ENCODE measurements at places on chromosomes 5 and 9.

DNA sequence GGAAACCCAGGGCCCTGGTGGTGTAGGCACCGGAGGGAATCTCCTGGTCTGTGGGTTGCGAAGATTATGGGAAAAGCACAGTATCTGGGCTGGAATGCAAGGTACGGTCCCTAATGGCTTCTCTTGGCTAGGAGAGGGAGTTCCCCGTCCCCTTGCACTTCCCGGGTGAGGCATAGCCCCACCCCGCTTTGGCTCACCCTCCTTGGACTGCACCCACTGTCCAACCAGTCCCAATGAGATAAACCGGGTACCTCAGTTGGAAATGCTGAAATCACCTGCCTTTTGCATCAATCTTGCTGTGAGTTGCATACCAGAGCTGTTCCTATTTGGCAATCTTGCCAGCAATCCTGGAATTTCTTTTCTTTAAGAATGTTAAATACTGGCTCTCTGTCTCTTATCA lies 1429.1 kb downstream of the MAT2B start:
- no peak for DNase-seq

GRCh38 chr5:168734119-168734518 lies 155.0 kb upstream of the PANK3 start:
- no peak for DNase-seq

DNA sequence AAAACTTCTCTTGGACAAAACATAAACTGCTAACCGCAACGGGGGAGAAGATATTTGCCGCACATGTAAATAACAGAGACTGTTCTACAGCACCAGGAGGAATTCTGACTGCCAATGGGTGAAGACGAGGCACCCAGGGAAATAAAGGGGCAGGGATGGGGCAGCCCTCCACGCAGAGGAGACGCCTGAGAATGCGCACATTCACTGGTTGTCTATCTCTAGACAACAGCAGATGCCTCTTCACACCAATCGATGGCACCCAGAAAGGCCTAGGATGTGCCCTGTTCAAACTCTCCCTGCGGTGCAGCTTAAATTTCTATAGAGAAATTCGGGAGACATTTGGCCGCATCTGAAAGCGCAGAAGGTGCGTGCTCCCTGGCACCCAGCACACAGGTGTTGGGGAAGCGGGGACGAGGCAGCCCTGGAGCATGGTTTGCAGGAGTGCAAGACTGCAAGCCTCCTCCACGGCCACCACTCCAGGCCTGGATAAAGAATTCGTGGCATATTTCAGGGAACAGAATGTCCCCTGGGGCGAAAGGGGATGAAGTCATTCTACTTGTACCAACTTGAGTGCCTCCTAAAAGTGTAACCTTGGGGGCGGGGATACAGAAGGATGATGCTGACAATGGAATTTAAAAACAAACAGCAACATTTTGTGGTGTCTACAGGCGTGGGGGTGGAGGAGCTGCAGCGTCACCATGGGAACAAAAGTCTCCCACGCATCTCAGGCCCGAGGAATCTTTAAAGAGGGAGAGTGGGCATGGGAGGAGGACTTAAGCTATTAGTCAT lies 6.3 kb upstream of the IRX2 start:
- DNase-seq, result no peak

DNA sequence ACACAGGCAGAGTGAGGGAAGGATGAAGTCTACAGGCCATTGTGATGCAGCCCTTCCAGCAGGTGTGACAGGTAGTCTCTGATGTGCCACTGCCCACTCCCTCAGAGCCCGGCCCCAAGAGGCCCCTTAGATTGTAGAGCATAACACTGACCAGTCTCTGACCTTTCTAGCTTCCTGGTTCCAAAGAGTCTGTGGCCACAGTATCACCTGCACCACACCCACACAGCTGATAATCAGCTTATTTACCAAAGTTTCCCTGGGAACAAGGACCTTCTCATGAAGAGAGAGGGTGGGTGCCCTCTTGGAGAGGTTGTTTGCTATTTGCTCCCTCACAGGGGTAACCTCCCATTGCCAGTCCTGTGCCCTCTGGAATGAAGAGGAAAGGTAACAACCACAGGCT lies 11.0 kb upstream of the ACER2 start:
- no peak for DNase-seq

DNA sequence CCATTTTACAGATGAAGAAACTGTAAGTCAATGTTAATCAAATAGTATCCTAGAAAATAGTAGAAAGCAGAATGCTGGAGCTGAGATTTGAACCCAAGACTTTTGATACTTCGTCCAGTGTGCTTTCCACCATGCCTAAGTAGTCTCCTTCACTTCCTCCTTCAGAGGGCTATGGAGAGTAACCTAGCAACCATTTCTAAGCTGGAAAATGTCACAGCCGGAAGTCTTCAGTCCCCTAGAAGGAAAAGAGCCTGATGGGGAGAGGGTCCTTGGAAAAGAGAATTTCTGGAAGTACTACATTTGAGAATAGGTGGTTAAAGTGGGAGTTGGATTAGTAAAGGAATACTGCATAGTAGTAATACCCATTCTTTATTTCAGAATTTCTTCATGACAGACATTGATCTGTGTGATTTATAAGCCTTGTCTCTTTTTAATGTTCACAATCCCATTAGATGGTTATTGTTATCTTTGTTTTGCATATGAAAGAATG lies 32.7 kb downstream of the PCDHAC2 start:
- no peak for DNase-seq

- DNase-seq, result peak; percentile 69
Measured at GRCh38 chr5:61658592-61659008, 326.5 kb downstream of the ZSWIM6 start.

- no peak for DNase-seq
Measured at GRCh38 chr5:83401122-83401731, 70.3 kb upstream of the VCAN start.

DNA sequence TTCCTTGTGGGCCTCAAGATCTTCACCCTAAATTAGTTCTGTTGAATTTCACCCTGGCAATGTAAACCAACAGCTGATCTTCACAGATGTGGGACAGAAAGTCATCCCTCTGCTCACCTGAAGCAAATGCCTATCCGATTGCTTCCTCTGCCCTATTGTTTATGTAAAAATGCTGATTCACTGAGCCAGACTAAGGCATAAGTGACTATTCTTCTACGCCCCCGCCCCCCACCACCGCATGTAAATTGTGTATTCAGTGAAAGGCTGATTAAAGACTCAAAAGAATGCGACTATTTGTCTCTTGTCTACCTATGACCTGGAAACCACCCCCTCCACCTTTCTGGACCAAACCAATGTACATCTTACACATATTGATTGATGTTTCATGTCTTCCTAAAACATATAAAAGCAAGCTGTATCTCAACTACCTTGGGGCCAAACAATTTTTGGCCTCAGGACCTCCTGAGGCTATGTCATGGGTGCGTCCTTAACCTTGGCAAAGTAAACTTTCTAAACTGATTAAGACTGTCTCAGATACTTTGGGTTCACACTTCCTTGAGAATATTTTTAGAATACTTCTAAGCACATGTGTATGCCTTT lies 129.7 kb upstream of the BOD1 start:
- no peak for DNase-seq

- no peak for DNase-seq
Measured at GRCh38 chr9:137878146-137878941, 762 bp downstream of the CACNA1B start.

DNA sequence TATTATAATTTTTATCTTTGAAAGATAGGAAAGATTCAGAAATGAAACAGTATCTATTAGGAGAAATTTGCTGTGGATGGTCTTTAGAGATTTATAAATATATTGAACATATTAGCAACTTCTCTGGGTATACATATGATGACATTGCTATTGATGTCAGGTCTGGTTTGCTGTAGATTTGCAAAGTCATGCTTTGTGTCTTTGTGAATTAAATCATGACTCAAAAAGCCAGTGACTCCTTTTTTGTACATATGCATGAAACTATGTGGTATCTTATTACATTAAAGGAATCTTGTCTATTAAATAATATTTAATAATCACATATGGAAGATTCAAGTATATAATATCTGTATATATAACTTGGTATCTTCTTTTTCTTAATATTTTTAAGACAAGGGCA lies 141.9 kb downstream of the ST8SIA4 start:
- DNase-seq, result no peak

GRCh38 chr5:179867476-179867875 lies 8.9 kb upstream of the MRNIP start:
- no peak for DNase-seq

DNA sequence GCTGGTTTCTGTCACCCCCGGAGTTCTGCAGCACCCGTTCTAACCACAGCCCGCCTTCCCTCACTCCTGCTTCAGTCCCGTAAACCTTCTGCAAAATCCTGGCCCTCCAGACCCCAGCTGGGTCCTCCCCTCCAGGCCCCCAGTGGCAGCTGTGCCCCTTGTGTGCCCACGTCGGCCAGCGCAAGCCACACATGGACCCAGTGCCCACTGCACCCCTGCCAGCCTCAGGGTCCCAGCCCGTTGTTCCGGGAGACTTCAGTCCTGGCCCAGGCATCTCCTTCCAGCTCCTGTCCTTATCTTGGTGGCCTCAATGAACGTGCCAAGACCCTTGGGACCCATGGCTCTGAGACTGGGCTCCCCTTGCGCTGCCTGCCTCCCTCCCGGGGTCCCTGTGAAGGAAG lies 43.2 kb downstream of the EXD3 start:
- no peak for DNase-seq

DNA sequence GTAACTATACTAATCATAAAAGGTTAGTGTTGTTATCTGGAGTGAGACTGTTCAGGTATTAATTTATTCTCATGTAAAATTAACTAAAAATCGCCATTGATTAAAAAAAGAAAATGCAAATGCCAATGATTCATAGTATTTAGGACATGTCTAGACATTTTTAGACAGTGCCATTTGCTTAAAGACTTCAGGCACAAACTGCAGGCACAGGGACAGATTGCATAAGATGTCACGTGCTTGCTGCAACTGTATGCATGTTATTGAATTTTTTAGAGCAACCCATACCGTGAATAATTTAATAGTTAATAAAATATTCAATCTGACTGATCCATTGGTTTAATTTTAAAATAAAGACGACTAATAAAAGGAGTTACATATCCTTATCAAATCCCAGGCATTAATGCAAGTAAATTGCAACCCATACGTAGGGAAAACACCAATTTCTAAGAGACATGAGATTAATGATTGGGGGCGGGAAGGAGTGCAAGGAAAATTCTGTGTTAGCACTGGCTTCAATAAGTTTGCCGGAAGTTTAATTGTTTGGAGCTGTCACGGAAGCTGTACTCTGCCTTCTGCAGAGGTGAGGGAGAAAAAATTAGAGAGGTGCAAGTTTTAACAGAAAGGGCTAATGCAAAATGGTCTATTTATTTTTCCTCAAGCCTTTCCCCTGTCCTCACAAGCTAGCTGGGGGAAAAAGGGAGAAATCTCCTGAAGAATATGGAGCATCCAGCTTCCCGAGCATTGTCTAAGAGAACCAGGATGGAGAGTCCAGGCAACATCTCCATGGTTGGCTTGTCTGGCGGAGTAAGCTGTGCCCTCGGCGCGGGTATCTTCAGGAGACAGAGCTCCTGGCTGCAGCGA lies 2.9 kb downstream of the EDIL3 start:
- peak; percentile 65 for DNase-seq

DNA sequence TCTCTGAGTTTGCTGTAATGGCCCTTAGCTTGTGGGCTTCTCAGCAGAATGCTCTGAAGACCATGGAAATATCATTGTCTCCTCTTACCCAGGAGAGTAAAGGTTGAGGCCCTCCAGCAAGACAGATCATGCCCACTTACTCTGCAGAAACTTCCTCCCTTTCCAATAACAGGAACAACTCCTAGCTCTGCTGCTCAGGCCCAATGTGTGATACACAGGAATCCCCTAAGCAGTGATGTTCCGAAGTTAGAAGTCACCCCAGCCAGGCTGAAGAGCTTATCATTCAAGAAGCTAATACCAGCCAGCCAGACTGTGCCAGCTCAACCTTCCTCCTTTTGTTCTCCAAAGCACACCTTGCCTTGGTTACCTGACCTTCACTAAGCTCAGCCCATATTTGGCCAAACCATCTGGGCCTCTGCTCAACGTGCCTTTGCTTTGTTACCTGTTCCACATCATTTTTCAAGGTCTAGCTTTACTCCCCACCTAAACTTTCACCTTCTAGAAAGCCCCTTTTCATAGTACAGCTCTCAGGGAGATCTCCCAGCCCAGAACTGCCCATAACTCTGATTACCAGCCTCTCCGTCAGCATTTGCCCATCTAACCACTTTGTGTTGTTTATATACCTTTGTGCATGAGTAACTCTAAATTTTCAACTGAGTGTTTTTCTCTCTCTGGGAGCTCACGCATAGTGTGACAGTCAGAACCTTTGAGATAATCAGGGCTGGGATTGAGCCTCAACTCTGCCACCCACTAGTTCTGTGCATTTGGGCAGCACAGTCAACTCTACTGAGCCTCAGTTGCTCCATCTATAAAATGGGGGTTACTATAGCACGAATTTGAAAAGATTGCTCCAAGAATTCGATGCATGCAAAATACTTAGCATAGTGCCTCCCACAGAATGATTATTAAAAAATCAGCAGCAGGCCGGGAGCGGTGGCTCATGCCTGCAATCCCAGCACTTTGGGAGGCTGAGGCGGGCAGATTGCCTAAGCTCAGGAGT lies 107.6 kb upstream of the CPEB4 start:
- no peak for DNase-seq

DNA sequence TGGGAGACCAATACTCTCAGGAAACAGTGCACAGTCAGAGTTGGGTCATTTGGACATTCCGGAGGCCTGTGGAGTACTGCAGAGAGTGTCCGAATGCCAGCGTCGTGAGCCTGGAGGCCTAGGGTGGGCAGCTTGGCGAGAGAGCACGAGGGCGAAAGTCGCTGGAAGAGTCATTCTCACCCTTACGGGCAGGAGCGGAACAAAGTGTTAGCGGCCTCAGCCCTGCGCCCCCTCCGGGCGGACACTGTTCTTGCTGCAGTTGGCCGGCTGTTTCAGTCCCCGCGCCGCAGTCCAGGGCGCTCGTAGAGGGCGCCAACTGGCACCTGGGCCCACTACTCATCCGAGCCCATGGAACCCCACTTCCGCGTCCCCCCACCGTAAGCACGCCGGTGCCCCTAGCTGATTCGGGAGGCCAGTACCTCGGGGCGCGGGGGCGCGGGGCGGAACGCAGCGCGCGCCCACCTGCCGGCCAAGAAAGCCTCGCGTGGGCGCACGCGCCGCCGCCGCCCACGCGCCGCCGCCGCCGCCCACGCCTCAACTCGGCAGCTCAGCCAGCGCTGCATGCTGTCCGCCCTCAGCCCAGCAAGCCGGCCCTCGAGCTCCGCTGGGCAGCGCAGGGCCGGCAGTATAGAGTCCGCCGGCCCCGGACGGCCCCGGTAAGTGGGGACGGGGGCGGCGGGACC lies 99.7 kb upstream of the CCL21 start:
- no peak for DNase-seq

GRCh38 chr5:73338256-73339050 lies 110.1 kb downstream of the FOXD1 start:
- DNase-seq, result no peak

- no peak for DNase-seq
Measured at GRCh38 chr9:105700668-105701067, 6.3 kb downstream of the TMEM38B start.

DNA sequence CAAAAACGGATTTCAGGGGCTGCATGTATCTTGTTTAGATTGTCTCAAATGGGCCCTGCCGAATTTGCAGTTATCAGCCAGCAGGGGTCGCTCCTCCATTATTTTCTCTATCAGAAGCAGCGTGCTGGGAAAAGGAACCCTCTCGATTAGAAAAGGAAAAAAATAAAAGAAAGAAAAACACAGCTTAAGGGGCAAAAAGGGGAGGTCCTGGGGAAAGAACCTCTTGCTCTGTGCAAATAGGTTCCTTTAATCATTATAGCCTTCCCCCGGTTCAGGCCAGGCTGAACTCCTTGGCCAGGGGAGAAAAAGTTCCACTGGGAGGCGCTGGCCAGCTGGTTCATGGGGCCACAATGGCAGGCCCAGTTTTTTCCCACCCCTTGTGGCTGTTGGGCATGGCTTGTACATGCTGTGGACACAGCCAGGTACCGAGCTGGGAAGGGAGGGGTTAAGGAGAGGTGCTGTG lies 25.0 kb upstream of the CAPSL start:
- DNase-seq, result no peak
